Activated CD8-positive, alpha-beta memory T cell treated with anti-CD3 and anti-CD28 coated beads, Interleukin-2, amount 10 ng/mL, durations not matched to agents 7 days and 5 days (primary cell): ENCODE measurements at places on chromosomes 7 and 10.

- DNase-seq, result no peak
Measured at GRCh38 chr7:128075242-128076095, 44.2 kb upstream of the LRRC4 start.

DNA sequence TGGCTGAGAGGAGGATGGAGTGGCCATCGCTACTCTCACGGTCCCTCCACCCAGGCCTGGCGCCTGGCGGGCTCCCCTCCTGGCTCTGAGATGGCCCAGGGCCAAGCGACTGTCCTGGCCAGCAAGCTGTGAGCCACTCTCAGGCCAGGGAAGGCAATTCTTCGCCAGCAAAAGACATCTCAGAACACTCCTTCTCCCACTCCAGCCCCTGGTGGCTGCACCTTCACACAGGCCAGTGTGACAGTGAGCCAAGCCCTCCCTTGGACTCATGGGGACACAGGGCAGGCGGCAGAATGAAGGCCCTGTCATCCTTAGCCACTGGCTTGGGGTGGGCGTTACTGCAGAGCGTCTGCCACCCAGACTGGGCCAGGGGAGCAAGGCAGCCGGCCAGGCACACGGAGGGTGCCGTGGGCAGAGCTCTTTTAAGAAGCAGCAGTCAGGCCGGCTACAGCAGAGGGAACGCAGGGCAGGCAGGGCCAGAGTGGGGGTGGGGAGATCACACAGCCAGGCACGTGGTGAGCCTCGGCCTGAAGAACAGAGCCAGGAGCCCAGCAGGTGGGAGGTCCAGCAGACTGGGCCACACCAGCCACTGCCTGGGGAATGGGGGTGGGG lies 14.4 kb downstream of the STK32C start:
- no peak for DNase-seq

- DNase-seq, result no peak
Measured at GRCh38 chr10:13608246-13608853, 21.6 kb downstream of the PRPF18 start.

DNA sequence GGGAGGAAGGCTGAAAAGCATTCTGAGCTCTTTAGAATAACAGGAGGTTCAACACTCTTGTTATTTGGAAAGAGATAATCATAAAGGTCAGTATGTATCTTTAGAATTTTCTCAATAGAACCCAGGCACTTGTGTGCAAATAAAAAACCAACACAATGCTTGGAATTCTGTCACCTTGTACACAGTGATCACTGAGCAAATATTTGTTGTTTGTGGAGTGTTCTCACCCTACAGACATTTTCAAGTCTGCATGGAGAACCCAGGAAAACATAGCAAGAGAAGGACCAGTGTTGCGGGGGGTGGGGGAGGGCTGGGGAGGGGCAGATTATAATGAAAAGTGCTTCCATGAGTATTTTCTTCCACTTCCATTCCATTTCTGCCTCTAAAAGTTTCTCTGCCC lies 87.4 kb downstream of the FAM107B start:
- no peak for DNase-seq

- no peak for DNase-seq
Measured at GRCh38 chr7:29573567-29573966, 9.9 kb downstream of the PRR15 start.

GRCh38 chr10:30988831-30989435 lies 42.7 kb downstream of the ZNF438 start:
- no peak for DNase-seq
